ENCODE measurements at places on chromosomes 5 and 9.

DNA sequence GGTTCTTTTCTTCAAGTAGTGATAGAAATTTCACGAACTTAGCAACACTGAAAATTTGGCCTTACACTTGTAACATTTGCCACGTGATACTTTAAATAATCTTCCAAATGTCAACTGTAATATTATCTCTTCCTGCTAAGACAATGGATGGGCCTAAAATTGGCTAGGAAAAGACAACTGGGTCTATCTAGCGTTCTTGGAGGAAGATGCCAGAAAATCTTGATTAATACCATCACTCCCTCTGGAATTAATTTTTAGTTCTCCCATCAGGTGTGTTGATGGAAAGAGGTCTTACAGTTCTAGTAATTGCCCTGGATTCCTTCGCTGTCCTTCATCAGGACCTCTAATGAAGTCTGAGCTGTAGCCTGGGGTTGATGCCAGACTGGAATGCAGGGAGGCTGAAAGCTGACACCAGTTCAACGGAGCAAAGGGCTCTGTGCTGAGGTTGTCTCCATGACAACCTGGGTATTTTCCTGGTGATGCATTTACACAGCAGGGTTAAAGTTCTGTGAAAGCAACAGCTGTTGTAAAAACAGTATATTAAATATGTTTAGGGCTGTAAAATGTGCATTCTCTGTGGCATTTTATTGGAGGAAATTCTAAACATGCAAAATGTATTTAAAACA, 92.3 kb downstream of the GAS1 start:
- DNase-seq: no peak

GRCh38 chr5:57828221-57828620, 345.6 kb upstream of the ACTBL2 start:
- no peak for DNase-seq

- no peak for DNase-seq
These were observed 45.7 kb upstream of the ORM1 start for GRCh38 chr9:114276908-114277821.

DNA sequence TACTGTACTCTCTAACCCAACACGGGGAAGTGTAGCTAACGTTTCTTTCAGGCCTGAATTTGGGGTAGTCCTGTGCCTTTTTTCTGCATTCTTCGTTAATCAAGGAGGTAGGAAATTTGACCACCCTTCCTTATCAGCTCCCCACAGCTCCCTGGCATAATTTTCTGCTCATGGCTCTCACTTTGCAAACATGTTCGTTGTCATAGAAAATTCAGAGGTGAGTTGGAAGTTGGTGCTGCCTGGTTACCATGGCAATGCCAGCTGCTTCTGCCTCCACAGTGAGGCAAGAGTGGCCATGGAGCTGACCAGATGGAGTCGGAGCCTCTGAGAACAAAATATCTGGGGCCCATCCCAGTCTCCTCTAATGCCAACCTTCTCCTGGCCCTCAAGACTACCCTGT, 116.6 kb upstream of the BOD1 start:
- DNase-seq: no peak

DNA sequence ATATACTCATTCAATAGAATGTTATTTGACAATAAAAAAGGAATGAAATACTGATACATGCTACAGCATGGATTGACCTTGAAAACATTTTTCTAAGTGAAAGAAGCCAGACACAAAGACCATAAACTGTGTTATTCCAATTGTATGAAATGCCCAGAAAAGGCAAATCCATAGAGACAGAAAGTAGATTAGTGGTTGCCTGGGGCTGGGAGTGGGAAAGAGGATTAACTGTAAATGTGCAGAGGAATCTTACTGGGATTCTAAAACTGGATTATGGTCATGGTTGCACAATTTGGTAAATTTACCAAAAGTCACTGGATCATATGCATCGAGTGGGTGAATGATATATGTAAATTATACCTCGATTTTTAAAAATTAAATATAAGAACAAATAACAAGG, 88.1 kb downstream of the GLIS3 start:
- no peak for DNase-seq

GRCh38 chr5:96703384-96703920, 41.3 kb downstream of the CAST start:
- peak; percentile 56 for DNase-seq

GRCh38 chr9:130030651-130031127, 12.3 kb downstream of the FNBP1 start:
- no peak for DNase-seq

DNA sequence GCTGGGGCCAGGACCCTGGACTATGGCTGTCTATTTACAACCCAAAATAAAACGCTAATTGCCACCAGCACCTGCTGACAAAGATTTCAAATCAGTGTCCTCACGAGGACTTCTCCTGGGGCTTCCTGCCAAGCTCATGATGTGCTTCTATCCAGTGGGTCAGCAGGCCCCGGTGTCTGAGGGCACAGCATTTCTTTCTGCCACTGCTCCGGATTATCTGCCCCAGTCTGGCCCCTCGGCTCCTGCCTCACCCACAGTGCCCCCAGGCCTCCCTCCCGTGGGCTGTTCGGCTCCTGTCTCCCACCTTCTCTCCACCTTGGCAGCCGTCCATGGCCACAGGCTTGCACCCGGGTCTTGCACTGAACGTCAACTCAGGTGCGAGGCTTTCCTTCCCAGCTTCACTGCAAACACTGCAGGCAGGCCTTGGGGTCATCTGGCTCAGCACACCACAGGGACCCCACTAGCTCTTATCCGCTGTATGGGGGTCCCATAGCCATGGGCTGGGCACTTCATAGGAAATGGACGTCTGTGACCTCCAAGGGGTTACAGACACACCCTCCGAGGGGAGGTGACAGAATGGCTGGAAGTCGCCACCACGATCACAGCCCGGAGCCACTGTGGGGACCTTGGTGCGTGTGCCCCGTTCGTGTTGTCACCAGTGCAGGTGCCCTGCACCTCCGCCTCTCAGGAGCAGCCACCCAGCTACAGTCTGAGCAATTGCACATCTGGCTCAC, 43.8 kb upstream of the FCN1 start:
- DNase-seq: no peak

- DNase-seq: no peak
These were observed 47.9 kb upstream of the SLC12A2 start for GRCh38 chr5:128035689-128036088.

- DNase-seq: no peak
These were observed 355.1 kb upstream of the GRIA1 start for GRCh38 chr5:153135411-153135810.

DNA sequence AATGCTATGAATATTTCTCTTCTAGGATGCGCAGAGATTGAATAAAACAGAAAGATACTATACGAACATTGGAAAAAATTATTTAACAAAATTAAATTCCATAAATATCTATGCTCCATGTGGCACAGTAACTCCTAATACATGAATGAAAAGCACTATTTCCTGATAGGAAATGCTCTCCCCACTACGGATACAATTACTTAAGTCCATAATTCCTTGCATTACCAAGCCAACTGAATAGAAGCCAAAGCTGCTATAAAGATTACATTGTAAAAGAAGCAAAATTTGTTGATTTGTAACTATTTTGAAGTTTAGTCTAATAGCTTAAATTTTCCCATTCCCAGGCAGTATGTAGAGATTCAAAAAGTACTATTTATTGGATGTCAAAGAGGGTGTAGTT, 61.8 kb upstream of the SNX2 start:
- DNase-seq: no peak

- DNase-seq: no peak
These were observed 2.1 kb downstream of the MAMDC4 start for GRCh38 chr9:136854113-136854841.

DNA sequence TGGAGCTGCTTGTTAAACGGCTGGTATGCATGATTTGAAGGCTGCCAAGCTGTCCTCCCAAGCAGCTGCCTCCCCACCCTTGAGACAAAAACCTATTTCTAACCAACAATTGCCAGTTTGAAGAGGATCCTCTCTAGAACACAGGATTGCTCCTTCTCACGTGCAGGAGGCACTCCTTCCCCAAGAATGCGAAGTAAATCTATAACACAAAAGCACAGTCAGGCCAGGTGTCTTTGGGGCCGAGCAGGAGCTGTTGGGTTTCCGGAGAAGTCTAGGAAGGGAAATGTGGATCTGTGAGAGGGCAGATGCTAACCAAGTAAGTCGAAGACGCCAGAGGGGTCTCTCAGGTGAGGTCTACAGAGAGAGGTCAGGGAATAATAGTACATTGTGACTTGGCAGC, 35.4 kb upstream of the GNPDA1 start:
- no peak for DNase-seq

DNA sequence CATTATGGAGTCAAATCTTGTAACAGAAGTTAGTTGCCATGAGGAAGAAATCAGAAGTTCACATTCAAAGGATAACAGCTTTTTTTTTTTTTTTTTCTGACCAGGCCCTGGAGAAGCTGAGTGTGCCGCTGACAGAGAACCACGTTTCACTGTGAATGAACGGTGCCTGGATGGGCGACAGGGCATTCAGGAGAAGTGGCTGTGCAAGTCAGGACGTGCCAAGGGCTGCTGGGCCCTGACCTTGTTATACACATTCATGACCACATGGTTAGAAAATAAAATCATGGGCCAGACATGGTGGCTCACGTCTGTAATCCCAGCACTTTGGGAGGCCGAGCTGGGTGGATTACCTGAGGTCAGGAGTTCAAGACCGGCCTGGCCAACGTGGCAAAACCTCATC, 91.6 kb downstream of the ANKH start:
- DNase-seq: no peak

GRCh38 chr9:111456529-111456928, 27.7 kb downstream of the ECPAS start:
- no peak for DNase-seq

DNA sequence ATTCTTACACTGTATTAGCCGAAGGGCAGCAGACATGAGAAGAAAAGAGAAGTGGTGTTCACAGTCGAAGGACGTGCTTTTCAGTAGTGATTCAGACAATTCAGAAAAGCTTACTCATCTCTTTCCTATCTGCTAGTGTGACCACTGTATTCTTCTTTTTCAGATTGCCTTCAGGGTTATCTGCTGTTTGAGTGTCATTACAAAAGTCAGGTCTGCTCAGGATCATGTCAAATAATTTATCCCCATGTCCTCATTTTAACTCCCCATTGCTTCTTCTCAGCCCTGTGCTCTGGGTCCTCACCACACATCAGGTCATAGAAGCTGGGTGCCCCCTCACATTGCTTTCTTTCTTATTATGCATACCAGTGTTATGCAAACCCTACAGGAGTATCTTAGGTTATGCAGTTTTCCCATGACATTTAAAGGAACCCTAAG, 394.0 kb downstream of the CETN3 start:
- no peak for DNase-seq

DNA sequence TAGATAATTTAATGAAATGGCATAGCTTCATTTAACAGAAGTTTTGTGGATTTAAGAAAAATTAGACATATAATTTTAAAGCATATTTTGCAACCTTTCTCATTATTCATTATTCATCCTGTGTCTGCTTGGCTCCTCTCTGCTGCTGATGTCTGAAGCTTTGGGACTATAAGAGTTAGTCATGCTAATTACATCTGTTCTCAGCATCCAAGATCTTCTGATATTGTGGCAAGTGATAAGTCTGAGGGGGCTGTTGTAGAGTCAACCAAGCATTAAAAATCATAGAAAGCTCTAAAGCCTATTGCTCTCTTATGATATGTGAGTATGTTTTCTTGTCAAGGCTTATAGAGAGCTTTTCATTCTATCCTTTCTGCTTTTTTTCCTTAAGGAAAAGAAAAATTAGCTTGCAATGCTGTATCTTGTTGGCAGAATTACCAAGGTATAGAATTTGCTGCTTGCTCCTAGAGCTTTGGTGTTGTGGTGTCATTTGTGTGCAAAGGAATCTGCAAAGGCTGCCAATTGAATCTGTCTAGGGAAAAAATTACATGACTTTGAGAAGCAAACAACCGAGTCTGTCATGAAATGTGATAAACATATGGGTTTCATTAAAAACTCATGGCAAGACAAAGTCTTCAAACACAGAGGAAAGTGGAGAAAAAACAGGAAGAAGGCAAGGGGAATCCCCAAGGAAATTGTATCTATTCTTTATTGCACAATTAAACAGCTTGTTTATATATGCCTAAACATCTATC, 156.1 kb upstream of the DAB2 start:
- no peak for DNase-seq

DNA sequence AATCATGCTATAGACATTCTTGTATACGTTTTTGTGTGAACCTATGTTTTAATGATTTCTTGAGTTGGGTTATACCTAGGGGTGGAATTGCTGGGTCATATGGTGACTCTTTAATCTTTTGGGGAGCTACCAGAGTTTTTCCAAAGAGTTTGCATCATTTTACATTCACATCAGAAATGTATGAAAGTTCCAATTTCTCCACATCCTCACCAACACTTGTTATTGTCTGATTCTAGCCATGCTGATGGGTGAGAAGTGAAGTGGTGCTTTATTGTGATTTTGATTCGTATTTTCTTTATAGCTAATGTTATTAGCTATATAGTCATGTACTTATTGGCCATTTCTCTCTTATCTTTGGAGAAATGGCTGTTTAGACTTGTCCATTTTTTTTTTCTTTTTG, 18.1 kb downstream of the OCLN start:
- no peak for DNase-seq

- DNase-seq: no peak
These were observed 6.4 kb upstream of the NOTCH1 start for GRCh38 chr9:136552117-136552703.

GRCh38 chr9:110626101-110626829, 42.3 kb upstream of the MUSK start:
- DNase-seq: peak; percentile 14

GRCh38 chr5:117623042-117623805, 1048.6 kb upstream of the SEMA6A start:
- DNase-seq: no peak

- no peak for DNase-seq
These were observed 46.4 kb upstream of the PRRC2B start for GRCh38 chr9:131347376-131348020.

DNA sequence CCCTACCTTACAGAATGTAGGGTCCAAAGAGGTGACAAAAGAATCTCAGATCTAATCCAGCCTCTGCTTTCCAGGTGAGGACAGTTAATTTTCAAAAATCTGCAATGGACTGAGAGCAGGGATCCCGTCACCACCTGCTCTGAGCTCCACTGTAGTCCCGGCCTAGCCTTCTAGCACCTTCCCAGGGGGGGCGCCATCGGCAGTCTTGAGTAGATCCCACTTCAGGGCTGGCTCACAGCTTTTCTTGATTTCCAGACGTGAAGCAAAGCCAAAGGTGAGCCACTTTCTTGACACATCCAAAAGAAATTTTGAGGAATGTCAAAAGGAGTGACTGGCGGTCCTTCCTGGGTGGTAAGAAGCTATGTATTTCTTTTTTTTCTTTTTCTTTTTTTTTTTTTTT, 114.1 kb downstream of the SYK start:
- DNase-seq: peak; percentile 42

DNA sequence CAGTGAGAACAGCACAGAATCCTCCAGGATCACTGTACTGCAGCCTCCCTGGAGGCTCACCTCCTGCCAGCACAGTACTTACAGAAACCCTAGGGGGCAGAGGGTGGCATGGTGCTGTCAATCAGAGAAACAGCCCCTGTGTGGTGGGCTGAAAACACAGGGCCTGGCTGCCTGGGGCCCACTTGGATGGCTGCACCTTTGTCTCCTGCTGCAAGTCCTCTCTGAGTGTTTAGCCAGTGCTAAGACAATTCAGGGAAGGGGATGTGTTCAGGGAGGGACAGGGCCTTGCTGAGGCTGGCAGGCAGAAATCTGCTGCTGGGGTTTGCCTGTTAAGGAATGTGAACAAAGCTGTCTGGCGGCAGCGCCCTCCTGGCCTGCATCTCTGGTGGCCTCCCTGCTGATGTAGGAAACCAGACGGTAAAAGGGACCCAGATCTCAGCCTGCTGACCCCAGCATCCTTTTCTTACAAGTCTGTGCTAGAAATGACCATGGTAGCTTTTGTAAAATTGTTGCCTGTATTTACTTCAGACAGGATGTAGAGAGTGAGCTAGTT, 39.5 kb downstream of the PRRC2B start:
- DNase-seq: no peak

Measured in stimulated activated CD4-positive, alpha-beta T cell treated with anti-CD3 and anti-CD28 coated beads, Interleukin-15, amount 100 ng/mL, for 48 hours (primary cell).